ENCODE measurements at places on chromosomes 4 and X.

DNA sequence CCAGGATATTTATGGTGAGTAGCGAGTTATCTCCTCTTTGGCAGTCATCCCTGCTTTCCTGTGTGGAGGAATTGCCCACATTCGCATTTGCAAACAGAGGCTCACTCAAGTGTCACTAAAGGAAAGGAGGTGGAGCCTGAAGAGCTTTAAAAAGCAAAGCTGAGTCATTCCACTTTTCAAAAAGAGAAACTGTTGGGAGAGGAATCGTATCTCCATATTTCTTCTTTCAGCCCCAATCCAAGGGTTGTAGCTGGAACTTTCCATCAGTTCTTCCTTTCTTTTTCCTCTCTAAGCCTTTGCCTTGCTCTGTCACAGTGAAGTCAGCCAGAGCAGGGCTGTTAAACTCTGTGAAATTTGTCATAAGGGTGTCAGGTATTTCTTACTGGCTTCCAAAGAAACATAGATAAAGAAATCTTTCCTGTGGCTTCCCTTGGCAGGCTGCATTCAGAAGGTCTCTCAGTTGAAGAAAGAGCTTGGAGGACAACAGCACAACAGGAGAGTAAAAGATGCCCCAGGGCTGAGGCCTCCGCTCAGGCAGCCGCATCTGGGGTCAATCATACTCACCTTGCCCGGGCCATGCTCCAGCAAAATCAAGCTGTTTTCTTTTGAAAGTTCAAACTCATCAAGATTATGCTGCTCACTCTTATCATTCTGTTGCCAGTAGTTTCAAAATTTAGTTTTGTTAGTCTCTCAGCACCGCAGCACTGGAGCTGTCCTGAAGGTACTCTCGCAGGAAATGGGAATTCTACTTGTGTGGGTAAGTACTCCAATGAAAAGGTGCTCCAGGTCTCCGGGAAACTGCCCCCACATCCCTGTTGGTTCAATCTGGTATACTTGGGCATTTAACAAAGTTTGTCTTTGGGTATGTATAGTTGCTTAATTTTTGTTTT lies at the start of gene EGF:
Gene EGF (plus strand): TSS at position 178 of the 890 bp plus-strand sequence. CDS start 453 bp downstream, at position 631.
- DNase-seq, result peak; percentile 75

GRCh38 chr4:71287305-71287704 lies 51.5 kb upstream of the SLC4A4 start:
- DNase-seq, result no peak

DNA sequence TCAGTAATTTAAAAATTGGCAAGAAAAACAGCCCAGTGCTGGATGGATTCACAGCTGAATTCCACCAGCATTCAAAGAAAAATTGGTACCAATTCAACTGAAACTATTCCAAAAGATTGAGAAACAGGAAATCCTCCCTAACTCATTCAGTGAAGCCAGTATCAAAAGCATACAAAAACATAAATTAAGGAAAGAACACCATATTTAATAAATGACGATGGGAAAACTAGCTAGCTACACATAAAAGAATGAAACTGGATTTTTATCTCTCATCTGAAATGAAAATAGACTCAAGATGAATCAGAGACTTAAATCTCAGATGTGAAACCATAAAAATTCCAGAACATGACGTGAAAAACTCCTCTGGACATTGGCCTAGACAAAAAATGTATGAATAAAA lies 516.8 kb upstream of the SPANXN1 start:
- DNase-seq, result no peak

- no peak for DNase-seq
These were observed 436.4 kb downstream of the DMD start for GRCh38 chrX:32774966-32775365.

DNA sequence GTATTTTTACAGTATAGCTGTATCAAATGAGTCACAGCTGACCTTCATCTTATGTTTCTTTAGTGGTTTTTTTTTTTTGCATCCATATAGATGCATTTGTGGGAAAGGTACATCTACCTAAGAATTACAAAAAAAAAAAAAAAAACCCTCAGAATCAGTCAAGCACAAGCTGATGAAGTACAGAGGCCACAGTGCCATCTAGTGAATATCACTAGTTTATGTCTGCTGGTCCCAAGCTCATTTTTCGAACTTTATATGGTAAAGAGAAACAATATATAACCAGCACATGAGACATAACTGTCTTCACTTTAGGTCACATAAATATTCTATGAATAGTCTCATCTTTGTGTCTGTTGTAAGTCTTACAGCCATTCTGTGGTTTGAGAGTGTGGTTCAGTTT lies 220.1 kb downstream of the DLG3 start:
- DNase-seq, result peak; percentile 29

GRCh38 chr4:76386566-76387305 lies 34.2 kb downstream of the CCDC158 start:
- no peak for DNase-seq

DNA sequence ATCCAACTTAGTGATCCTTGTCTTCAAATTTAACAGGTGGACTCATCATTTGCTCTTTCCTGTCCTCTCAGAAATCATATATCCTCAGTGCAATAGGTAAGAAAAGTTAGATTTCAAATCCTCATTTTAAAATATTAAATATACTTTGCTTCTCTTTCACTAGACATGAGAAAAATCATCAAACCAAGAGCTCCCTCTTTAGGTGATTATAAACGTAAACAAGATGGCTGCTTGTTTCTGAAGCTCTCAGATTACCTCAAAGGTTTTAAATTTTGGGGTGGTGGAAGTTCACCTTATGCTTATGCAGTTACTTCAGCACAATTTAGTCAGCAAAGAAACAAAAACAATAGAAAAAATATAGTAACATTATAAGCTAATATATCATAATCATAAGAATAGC lies 27.3 kb downstream of the CSN3 start:
- DNase-seq, result peak; percentile 2

- no peak for DNase-seq
These were observed 7.8 kb upstream of the INTS6L start for GRCh38 chrX:135512508-135513129.

DNA sequence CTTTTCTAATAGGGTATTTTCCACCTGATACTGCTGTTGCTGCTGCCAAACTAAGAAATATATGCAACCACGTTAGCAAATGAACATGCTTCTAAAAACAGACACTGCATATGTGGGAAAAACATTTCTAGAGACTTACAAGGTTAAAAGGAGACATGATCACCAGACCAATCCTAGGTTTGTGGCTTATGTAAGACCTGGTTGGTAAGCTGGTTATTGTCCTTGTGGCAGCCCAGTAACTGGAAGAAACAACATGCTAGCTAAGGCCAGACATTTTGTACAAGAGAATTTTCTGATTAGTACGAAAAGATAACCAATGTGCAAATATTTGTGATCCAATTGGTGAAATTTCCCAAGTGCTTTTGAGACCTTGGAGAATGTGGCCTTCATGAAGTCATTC lies 112.0 kb downstream of the AFF2 start:
- DNase-seq, result no peak

- DNase-seq, result no peak
These were observed at the start of gene SEL1L3 for GRCh38 chr4:25862411-25863346. Gene SEL1L3 (minus strand): TSS chr4:25862988. CDS start chr4:25862836, 152 bp downstream.

Data from Caki2 (cell line).